ENCODE measurements at places on chromosomes 3 and 15.

- DNase-seq: no peak
These were observed 19.1 kb upstream of the FSIP1 start for GRCh38 chr15:39801641-39802309.

DNA sequence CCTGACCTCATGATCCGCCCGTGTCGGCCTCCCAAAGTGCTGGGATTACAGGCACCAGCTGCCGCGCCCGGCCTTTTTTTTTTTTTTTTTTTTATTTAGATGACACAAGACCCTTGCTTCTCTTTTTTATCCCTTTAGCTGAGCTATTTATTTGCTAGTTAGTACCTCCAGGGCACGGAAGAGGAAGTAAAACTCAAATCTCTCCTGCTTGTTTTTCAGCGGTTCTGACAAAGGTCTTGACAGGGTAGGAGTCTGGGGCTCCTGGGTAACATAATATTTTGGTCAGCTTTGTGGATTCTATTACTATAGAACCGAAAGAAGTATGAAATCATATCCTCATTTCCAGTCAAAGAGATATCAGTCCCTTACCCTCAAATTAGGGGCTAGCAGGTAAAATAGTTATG is 44.0 kb upstream of the ETV5 start:
- DNase-seq: no peak

GRCh38 chr15:70284438-70285214 is 186.9 kb upstream of the TLE3 start:
- DNase-seq: peak; percentile 25

- DNase-seq: no peak
These were observed 51.7 kb downstream of the GOLIM4 start for GRCh38 chr3:168044049-168044448.

DNA sequence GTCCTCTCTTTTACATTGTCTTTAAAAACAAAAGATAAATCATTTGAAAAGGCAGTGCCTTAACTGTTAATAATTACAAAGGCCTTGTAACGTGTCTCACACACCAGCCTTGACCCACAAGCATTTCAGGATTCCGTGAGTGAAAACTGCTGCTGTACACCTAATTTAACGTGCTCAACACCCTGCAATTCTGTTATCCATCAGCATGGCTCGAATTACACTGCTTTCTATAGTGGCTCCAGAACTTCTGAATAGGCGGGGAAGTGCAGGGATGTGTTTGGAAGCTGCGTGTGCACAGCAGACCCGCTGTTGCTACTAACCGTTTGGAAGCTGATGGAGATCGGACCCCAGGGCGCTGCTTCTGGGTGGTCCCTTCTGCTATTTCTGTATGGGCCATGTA is 9.9 kb upstream of the ETFA start:
- DNase-seq: no peak

- DNase-seq: no peak
These were observed at the start of gene SCG5 for GRCh38 chr15:32641517-32642059. TSS of gene SCG5 (plus strand) at chr15:32641710. CDS start at chr15:32643593, 1,883 bp downstream.

GRCh38 chr15:82870727-82871320 is 61.4 kb downstream of the WHAMM start:
- no peak for DNase-seq

Data from T-helper 2 cell (primary cell).